Foreskin keratinocyte (primary cell): ENCODE measurements at places on chromosomes 3 and 15. TPM values are rescaled to one million over a fixed set of nuclear protein-coding genes. Genes with fewer than 3 reads are reported as not detected.

The GHSR gene
- total RNA-seq = not detected in 2 replicates

The CIDEC gene
- total RNA-seq = 0.14 TPM in 1 of 2 replicates, not detected in the other

The TEX55 gene
- total RNA-seq = not detected in 2 replicates

The ANKRD34C gene
- not detected in 2 replicates for total RNA-seq

The SLC9A9 gene
- 1.9 and 2.0 TPM in 2 replicates for total RNA-seq

The MYZAP gene
- 2.9 and 3.5 TPM in 2 replicates for total RNA-seq

The ABI3BP gene
- 2.0 and 2.7 TPM in 2 replicates for total RNA-seq

The NXPE3 gene
- total RNA-seq = 14.9 and 16.8 TPM in 2 replicates

The ACTC1 gene
- total RNA-seq = not detected in 2 replicates

The DUOXA1 gene
- 7.0 and 9.8 TPM in 2 replicates for total RNA-seq

The CAND2 gene
- 1.5 and 1.9 TPM in 2 replicates for total RNA-seq

The PLA2G4D gene
- 0.07 and 0.14 TPM in 2 replicates for total RNA-seq

GRCh38 chr3:66354001-66354400 lies 133.2 kb downstream of the SLC25A26 start:
- DNase-seq = no peak

GRCh38 chr15:62752657-62753517 lies 289.7 kb upstream of the TPM1 start:
- peak; percentile 61 for DNase-seq

GRCh38 chr15:69299451-69299886 lies 757 bp downstream of the PAQR5 start:
- no peak for DNase-seq

DNA sequence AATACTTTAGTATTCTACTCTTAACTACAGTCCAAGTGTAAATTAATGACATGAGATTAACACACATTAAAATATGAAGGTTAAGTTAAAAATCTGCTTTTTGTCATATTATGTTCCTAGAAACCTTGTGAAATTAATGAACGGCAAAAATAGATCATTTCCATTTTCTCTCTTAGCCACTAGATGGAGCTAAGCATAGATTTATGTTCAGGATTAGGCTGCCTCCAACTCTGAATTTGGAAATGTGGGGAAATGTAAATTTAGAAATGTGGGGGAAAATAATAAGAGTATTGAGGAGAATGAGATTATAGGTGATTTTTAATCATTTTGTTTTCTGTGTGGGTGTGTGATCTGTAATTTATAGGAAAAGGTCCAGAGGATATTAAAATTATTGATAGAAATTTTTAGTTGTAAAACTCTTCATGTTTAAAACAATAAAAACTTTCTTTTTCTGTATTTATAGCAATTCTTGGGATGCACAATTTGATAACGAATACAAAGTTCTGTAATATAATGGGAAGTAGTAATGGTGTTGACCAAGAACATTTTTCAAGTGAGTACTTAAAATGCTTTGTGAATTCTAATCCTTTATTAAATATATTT lies 59.2 kb downstream of the TMOD3 start:
- DNase-seq = no peak

DNA sequence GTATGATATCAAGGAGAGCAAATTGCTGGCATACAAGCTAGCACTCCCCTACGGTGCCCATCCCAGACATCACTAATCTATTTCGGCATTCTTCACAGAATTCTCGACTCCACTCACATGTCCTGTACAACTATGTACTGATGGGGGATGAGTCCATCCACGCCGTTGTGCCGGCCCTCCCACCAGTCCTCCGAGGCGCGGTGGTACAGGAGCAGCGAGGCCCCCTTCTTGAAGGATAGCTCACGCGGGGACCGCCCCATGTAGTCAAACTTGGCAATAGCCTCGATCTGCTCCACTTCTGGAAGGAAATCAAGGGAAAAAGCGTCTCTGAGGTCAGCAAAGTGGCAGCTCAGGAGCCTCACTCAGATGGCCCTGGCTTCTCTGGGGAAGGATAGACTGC lies 31.0 kb upstream of the RAD18 start:
- no peak for DNase-seq

GRCh38 chr3:159813822-159814531 lies 174.7 kb upstream of the IL12A start:
- DNase-seq = peak; percentile 95

GRCh38 chr3:167691366-167691765 lies 37.6 kb upstream of the WDR49 start:
- DNase-seq = no peak

GRCh38 chr15:52556524-52557273 lies 12.1 kb downstream of the ARPP19 start:
- no peak for DNase-seq

- no peak for DNase-seq
These were observed 29.8 kb downstream of the LOXL1 start for GRCh38 chr15:73955861-73956742.

- no peak for DNase-seq
These were observed 116.4 kb upstream of the ARHGEF3 start for GRCh38 chr3:56918111-56918568.

GRCh38 chr3:65793495-65794200 lies 245.1 kb downstream of the MAGI1 start:
- DNase-seq = peak; percentile 66

- DNase-seq = peak; percentile 75
These were observed 3.4 kb upstream of the RARB start for GRCh38 chr3:25424614-25425013.

- DNase-seq = no peak
These were observed 1.6 kb downstream of the GOLGB1 start for GRCh38 chr3:121747976-121748375.

DNA sequence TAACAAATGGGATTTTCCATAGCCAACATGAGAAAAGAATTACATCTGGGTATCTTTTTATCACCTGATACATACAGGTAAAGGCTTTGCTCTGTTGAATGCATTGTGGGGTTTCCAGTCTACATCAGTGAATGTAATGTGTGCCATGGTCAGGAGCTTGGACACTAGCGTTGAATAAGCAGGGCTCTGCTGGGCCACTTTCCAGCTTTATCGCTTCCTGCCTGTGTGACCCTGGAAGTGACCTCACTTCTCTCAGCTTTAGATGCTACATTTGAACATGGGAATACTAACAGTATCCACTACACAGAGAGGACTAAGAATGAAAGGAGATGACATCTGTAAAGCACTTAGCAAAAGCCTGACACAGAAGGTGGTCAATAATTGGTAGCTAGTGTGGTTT lies 40.1 kb downstream of the TTC23 start:
- DNase-seq = no peak

DNA sequence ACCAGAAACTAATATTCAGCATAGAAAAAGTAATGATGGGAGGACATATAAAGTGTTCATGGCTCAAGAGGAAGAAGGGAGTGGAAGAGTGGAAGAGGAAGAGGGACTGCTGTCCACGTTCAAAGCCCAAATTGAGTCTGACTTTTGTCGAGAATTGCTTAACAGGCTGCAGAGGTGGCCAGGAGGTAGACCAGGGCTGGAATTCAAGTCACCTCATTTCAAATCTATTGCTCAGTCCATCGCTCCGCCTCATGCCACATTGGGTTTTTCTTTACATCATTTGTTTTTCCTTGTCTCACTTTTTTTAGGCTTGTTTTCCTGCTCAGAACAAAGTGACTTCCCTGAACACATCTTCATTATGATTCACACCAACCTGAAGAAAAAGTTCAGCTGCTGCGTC lies 97.0 kb downstream of the RPL39L start:
- DNase-seq = no peak
